Activated gamma-delta T cell treated with anti-CD3 and anti-CD28 coated beads, Interleukin-2, amount 50 U/mL, for 16 hours (primary cell): ENCODE measurements at places on chromosomes 5 and 9.

GRCh38 chr5:66072031-66072430 lies 72.1 kb upstream of the SREK1 start:
- no peak for DNase-seq

DNA sequence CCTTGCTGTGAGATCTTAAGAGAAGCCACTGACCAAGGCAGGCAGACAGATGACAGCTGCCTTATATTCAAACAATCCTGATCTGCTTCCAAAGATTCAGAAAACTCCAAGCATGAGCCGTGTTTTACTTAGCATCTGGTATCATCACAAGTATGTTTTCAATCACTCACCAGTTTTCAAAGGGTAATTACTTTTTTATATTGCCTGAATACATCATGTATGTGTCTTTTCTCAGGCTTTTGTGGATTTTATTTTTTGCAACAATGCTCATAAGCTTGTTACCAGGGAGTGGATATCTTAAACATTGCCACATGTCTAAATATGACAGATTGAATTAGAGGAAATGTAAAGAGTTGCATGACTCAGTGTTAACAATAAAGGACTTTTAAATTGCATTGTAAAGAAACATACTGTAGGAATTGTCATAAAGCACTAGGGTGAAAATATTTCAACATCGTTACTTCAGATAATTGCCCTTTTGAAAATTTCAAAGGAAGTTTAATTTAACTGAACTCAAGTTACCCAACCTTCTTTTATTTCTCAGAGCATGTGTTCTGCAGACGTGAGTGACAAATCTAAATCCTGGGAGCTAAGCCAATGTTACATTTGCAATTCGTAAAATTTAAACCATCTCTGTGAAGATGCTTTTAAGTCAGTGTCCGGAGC lies 326.1 kb downstream of the PLK2 start:
- DNase-seq = no peak

- no peak for DNase-seq
Observed at GRCh38 chr9:76886318-76886717, 19.6 kb downstream of the PRUNE2 start.

DNA sequence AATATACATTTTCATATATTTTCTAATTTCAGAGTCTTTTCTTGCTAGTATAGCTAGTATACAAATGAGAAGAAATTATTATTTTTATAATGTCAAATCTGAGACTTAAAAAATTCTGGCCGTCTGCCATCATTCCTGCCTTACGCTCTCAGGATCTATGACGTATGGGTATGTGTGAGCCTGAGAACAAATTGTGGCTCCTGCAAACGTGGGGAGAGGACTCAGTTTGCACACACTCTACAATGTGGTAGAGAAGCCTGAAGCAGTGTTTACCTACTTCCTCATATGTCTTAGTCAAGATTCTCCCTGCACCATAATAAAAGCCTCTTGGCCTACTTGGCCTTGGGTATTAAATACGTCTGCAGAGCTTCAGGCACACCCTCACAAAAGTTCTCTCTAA lies 825.4 kb downstream of the SEMA5A start:
- DNase-seq = no peak

GRCh38 chr9:113056191-113057106 lies at the start of gene ZFP37:
ZFP37 (minus strand) TSS chr9:113056724; CDS start chr9:113056688, 36 bp downstream.
- DNase-seq = peak; percentile 39

- no peak for DNase-seq
Observed at GRCh38 chr5:148569948-148570347, 84.4 kb downstream of the HTR4 start.
